ENCODE measurements at places on chromosomes 5 and 9.

DNA sequence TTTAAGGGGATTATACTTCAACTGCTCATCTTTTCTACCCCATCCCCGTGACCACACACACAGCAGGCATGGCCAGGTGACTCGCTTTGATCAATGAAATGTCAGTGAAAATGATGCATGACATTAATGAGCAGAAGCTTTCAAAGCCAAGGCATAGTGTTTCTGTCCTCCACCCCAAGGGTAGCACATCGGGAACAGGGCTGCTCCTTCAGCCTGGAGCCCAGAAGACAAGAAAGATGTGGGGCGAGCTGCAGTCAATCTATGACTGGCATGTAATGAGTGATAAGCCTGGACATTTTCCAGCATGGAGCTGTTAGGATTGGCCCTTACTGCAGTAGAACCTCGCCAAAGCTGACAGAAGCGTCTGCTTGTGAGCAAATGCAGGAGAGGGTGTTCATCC lies 122.6 kb upstream of the IRX2 start:
- DNase-seq, result no peak

GRCh38 chr9:69134412-69134811 lies 39.7 kb upstream of the TJP2 start:
- DNase-seq, result no peak

GRCh38 chr5:178279723-178280438 lies 47.3 kb upstream of the PHYKPL start:
- DNase-seq, result peak; percentile 74

- peak; percentile 18 for DNase-seq
Measured at GRCh38 chr5:167582283-167582682, 709.2 kb upstream of the WWC1 start.

DNA sequence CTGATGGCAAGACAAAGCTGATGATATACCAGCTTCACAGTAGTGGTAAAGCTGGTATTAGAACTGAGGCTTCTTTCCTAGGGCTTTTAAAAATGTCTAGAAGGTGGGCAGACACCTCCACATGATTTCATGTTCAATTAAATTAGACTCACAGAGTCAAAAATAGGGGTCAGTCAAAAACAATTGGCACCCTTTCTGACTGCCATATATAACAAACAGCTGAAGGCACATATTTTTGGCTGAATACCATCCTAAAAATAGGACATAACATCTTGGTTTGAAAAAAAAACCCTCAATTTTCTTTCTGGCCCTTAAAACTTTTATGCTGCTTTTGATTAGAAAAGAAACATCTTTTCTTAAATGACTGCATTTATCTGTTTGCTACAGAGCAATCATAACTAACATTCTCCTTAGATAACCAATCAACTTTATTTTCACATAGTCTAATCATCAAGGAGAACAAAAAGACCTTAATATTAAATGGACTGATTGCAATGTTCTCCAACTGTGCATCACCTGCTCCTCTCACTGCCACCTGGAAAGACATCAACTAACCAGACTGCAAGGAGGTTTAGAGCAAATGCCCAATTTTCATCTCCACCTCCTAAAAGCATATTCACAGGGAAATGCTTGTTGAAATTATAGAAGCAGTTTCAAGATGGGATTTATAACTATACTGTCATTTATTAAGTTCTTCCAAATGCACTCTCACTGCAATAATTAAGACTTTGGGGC lies 3.2 kb downstream of the SGTB start:
- no peak for DNase-seq

DNA sequence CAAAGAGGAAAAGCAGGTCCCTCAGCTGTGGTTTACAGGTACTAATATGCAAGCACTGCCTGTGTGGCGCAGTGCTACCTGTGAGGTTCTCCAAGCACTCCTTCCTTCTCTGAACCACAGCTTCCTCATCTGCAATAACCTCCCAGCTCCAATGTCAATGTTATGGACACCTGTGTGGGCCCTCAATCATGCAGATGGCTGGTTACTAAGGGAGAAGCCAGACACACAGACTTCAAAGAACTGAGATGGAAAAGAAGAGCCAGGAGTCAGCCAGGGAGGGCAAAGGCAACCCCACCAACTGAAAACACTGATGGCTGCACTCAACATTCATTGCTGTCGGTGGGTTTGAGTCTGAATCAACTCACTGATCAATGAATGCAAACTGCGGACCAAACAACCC lies 77.7 kb downstream of the NR6A1 start:
- DNase-seq, result no peak

- no peak for DNase-seq
Measured at GRCh38 chr5:54187694-54188093, 122.7 kb downstream of the ARL15 start.

GRCh38 chr5:14854799-14855198 lies 16.8 kb downstream of the ANKH start:
- no peak for DNase-seq

DNA sequence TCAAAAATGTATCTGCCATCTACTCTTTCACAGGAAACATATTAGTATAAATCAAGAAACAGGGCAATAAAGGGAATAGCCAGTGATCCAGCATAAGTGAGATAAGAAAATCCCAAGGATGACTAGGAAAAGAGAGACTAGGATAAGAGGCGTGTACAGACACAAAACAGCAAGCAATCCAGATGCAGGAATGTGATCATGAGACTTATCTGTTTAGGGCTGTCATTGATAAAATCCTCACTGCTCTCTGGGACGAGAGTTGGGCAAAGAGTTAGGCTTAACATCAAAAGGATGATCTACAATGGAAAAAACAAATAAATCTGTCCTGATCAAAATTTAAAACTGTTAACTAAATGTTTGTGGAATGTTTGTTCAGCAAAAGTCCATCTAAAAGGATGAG lies 1156.8 kb upstream of the C9orf72 start:
- DNase-seq, result no peak

DNA sequence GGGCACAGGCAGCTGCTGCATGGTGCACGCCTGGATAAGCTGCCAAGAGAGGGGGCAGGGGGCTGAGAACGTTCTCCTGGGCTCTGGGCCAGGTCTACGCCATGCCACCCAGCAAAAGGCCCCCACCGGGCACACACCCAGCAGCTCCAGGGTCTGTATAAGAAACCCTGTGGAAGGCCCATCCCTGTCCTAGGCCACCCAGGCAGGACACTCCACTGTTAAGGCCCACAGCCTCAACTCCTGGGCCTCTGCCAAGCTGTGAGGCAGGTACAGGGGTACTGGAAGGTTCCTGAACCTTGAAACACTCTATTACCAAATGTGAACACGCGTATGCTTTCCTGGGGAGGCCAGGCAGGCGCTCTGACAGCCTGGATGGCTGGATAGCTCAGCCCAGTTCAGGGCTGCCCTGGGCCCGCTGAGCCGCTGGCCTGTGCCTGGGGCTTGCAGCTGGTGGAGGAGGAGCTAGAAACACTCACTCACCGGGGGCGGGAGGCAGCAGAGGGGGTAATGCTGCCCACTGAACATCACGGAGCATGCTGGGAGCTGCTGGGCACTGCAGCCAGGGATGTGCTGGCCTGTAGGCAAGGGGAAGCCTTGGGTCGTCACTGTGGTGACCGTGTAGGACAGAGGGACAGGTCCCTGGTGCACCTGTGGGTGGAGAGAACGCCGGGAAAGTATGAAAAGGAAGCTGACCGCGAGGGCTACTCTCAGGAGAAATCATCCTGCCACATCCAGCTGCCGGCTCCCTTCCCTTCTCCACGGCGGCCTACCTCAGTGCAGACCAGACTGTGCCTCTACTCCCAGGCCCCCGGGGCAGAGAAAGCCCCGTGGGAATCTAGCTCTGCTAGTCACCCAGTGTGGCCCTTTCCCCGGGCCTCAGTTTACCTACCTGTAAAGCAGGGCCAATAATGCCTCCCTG lies 6.0 kb downstream of the RNF44 start:
- DNase-seq, result peak; percentile 55

Measured in EL (cell line).